ENCODE measurements at places on chromosomes 16 and 17. TPM values are rescaled to one million over a fixed set of nuclear protein-coding genes. Genes with fewer than 3 reads are reported as not detected.
A peak's percentile ranks its signal among the peaks of the same experiment; 100 is the strongest.

DNA sequence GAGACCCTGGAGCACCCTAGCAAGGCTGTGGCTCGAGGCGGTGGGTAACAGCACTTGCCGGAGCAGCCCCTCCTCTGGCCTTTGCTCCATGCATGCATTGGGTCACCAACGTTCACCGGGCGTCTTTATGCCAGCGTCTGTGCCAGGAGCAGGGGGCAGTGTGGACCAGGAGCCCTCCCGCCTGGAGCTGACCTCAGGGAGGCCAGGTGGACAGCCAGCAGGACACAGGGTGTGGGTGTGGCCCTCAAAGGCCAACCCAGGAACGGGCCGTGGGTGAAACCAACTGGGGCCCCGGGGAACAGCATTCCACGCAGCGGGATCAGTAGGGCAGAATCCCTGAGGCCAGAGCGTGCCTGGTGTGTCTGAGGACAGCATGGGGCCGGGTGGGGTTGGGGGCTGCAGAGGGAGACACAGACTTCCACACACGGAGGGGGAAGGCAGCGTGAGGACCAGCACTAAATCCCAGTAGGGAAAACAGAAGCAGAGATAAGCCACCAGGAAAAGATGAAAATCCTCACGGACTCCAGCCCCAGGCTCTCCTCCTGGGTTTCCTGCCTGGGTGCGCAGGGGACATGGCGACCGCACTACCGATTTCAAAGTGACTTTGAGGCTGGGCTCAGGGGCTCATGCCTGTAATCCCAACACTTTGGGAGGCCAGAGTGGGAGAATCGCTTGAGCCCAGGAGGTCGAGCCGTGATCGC, 2.9 kb upstream of the CD7 start:
- no peaks in the 10 kb centered on the region for H3K27me3 ChIP-seq
- H3K4me1 ChIP-seq, result peaks cover 3% of the 10 kb centered on the region
- H3K4me3 ChIP-seq, result no peak overlapping the region
- no peak overlapping the region for H3K27ac ChIP-seq

DNA sequence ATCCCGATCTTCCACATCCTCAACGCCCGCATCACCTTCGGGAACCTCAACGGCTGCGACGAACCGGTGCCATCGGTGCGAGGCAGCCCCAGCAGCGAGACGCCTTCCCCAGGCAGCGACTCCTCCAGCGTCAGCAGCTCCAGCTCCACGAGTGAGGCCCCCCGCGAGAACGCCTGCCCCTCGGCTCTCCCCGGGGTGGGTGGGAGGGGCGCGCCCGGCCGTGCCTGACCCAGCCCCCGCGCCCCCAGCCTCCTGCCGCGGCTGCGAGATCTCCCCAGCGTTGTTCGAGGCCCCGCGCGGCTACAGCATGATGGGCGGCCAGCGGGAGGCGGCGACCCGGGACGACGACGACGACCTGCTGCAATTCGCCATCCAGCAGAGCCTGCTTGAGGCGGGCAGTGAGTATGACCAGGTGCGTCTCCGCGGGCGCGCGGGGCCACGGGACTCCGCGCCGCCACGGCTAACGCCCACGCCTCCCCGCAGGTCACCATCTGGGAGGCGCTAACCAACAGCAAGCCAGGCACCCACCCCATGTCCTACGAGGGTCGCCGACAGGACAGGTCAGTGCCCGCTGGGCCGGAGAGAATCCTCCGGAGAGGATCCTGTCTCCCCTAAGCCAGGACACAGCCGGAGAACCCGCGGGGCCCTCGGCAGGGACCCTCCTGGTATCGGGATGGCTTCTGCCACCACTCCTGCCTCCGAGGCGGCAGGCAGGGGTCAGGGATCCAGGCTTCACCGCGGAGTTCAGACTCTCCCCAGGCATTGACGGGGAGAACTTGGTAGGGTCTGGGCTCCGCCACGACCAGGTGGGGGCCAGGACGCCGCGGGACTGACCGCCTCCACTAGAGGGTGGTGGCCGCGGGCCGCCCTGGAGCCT, 10.1 kb downstream of the CORO6 start:
- no peaks in the 10 kb centered on the region for H3K27me3 ChIP-seq
- H3K4me1 ChIP-seq, result peaks cover 15% of the 10 kb centered on the region
- DNase-seq, result peak; percentile 50
- H3K27ac ChIP-seq, result peak overlapping the region; percentile 41

Gene OR3A3
- not detected for total RNA-seq

Gene COPZ2
- total RNA-seq, result 22.0 TPM

Gene IL21R
- 0.05 TPM for total RNA-seq
